ENCODE measurements at places on chromosomes 2 and 18.
A peak's percentile ranks its signal among the peaks of the same experiment; 100 is the strongest.

GRCh38 chr2:16187482-16187817 lies 247.1 kb downstream of the MYCN start:
- DNase-seq: no peak

DNA sequence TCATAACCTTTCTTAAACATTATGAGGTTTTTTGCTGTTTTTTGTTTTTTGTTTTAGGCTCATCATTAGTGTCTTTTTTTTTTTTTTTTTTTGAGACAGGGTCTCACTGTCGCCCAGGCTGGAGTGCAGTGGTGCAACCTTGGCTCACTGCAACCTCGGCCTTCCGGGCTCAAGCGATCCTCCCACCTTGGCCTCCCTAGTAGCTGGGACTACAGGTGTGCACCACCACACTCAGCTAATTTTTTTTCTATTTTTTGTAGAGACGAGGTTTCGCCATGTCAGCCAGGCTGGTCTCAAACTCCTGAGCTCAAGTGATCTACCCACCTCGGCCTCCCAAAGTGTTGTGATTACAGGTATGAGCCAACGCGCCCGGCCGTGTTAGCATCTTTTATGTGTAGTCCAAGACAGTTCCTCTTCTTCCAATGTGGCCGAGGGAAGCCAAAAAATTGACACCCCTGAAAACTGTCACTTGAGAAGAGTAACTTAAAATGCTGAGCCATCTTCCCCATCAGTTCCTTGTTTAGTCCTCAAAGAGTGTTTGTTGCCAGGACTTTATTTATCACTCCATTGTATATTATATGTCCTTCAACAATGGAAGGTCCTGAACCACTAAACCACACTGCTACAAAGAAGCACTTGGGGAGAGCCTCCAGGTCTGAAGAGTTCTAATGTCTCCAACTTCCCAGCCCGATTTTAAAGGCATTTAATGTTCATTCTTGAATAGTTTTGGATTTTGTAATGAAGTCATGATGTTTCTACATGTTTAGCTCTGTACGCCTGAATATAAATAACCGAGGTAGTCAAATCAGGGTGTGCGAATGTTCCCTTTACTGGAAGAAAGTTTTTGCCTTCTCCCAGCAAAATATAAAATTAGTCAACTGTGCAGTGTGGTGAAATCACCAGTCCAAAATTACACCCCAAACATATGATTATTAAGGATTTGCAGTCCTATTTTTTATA lies 26.4 kb downstream of the ZNF516 start:
- DNase-seq: no peak

DNA sequence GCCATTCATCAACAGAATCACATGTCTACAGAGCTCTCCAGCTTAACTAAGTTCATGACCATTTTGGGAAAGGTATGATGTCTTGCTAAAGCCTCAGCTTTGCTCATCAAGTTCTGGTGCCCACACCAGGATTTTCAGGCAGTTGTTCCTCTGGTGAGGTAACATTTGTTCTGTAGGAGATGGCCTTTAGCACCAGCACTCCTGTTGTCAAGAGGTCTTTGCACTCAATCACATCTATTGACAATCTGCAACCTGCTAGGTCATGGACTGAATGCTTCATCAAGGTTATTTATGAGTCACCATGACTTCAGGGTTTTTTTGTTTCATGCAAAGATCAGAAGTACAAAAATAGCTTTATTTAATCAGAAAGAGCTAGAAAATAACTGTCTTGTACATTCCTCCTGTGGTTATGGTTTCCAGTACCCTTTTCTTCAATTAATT lies 36.6 kb upstream of the VIT start:
- no peak for DNase-seq

DNA sequence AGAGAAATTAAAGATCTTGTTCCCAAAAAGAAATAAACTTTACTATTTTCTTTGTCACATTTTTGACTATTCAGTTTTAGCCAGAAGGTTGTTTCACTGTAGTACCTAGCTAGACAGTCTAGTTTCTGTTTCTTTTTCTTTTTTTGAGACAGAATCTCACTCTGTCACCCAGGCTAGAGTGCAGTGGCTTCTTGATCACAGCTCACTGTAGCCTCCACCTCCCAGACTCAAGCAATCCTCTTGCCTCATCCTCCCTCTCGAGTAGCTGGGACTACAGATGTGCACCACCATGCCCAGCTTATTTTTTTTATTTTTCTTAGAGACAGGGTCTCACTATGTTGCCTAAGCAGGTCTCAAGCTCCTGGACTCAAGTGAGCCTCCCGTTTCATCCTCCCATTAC lies 2.2 kb downstream of the RBM45 start:
- no peak for DNase-seq

DNA sequence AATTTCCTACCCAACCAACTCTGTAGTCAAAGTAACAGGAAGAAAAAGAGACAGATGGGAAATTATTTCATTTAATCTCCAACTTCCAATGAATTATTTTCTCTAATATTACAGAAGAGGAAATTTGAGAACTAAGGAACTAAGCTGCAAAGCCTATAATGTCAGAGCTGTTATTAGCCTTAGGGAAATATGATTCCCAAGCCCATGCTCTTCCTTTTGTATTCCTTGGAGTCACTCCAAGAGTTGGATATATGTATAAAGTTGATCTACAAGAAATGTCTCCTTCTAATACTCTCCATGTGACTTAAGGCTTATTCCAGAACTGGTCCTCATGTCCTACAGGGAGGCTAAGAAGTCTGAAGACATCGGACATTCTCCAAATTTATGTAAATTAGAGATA lies 31.6 kb upstream of the VWC2L start:
- no peak for DNase-seq

GRCh38 chr2:110674620-110675555 lies 3.0 kb downstream of the BUB1 start:
- DNase-seq: no peak

- DNase-seq: no peak
These were observed 2.8 kb downstream of the IL1F10 start for GRCh38 chr2:113070606-113070975.

DNA sequence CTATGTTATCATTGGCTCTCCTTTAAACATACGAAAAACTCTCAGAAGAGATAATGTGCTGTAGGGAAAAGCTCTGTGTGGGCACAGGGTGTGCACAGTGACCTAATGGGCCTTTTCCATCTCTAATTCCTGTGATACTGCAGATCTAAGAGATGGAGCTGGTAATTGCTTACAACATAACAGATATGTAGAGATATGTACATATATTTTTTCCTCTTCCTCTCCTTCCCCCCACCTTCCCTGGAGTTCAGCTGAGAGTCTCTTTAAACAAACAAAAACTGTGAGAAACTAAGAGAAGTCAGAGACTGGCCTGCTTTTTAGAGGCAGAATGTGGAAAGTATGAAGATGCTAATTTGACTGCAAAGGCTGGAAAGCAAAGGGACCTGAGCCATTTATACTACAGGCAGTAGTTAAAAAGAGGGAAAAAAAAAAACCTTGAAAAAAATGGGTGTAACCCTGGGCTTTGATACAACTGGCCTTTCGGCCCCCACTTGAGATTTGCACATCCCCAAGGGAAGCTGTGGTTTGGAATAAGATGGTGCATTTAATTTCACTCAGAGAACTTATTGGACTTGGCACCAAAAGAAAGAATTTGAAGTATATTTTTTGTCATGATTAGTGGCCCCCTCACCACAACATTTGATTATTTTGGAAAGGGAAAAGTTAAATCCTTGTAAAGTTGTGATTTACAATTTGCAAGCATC lies 502.2 kb upstream of the ZEB2 start:
- DNase-seq: no peak

DNA sequence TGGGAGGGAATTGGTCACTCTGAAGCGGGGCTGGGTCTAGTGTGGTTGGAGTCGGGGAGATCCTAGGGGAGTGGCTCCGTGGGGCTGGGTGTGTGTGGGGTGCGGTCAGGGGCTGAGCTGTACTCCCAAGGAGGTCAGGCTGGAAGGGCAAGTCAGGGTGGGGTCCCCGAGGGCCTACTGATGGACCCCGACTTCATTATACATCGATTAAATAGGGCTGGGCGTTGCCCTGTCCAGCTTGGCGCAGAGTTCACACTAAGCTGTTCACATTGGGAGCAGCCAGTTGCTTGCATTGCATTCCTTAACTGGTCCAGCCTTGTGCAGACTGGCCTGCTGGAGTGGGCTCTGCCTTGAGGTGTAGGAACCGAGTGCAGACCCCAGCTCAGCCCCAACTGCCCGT lies 131.2 kb downstream of the ASB1 start:
- no peak for DNase-seq

GRCh38 chr2:197152451-197153228 lies 157.9 kb downstream of the ANKRD44 start:
- DNase-seq: no peak

DNA sequence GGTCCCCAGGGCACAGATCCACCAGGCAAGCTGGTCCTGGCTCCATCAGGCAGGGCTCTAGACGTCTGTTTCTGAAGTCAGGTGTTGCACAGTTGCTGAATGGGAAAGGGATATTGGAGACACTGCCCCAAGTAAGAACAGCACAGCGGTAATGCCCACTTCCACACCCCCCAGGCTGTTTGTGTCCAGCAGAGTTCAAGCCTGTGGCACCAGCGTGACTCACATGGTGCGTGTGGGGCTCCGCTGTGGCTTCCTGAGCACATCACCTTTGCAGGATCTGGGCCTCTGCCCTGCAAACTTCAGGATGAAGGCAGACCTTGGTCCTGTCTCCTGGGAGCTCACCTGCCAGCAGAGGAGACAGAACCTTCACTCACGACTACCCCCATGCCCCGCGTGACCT lies 203.3 kb downstream of the TFCP2L1 start:
- DNase-seq: no peak

- DNase-seq: peak; percentile 88
These were observed at the start of gene SEMA4C for GRCh38 chr2:96869822-96870625. Gene SEMA4C, minus strand, starts transcription at chr2:96870080. Its CDS starts 2,194 bp downstream, at chr2:96867886.

DNA sequence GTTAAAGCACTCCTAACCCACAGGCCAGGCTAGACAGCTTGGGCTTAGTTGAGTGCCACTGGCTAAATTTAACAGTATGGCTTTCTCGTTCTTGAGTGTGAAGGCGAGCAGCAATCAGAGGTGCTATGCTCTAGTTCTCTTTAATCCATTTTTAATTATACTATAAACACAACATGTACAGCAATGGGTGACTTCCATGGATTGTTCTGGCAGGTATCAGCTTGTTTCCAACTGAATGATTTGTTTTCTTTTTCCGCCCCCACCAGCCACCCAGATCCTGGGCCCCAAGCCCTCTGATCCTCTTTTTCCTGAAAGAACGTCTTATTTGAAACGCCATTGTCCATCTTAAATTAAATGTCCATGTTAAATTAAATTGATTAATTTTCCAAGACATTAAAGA lies 244.8 kb downstream of the IKZF2 start:
- DNase-seq: no peak

DNA sequence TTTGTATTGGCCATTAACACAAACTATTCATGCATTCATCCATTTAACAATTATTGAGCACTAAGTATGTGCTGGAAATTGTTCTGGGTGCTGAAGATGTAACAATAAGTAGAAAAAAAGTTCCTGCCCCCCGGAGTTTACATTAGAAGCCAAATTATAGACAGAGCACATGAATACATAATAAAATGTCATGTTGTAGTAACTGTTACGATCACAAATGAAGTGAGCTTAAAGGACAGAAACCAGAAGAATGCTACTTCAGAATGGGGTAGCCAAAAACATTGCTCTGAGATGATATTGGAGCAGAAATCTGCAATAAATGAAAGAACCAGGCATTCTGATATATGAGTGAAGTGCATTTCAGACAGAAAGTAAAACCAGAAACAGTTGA lies 256.0 kb upstream of the SETBP1 start:
- no peak for DNase-seq

- DNase-seq: no peak
These were observed 3.2 kb upstream of the ENOSF1 start for GRCh38 chr18:715626-716025.

DNA sequence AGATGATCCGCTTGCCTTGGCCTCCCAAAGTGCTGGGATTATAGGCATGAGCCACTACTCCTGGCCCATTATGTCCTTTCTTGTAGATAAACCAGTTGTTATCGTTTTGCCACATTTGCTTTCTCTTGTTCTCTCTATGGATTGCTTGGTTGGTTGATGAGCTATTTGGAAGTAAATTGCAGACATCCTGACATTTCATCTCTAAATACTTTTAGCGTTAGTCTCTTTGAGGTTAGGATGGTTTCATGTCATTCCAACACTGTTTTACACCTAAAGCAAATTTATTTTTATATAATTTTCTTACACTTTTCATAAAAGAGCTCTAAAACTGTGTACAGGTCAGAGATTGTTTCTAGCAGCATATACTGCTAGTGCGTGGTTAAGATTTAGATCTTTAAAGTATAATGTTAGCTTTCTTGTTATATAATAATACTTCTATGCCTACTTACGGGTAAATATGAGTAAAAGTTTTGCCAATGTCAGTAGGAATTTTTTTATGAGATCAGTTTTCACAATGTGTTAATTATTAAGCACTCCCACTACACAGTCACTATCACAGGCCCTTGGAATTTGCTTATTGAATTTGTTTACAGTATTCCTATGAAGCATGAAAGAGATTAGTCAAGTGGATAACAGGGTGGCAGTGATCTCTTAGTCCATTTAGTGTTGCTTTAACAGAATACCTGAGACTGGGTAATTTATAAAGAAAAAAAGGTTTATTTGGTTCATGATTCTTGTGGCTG lies 10.3 kb downstream of the POLI start:
- no peak for DNase-seq

DNA sequence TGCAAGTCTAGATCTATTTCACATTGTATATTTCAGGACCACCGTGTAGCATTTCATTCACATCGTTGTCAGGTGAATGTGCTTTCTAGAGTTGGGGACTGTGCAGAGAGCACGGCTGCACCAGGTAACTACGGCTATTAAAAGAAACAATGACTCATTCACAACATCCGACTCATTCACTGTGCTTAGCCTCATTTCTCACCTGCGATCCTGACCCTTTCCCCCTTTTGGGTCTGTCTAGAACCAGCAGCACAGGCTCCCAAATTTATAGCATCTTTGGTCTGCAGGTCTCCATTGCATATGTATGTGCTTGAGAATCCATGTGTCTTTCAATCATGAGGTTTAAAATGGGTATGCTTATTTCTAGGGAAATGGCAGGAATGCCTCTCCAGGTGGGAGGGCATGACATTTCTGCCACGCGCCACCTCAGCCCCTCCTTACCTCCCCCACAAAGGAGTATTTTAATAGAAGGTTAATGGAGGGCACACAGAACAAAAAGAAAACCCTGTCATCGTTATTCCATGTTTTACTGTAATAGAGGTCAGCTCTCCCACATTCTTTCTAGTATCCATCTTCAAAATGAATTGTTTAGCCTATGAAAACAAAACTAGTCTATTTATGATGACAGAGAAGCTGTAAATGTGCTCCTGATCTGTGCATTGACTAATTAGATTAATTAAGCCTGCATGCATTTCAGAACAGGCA lies 246.7 kb upstream of the EPHA4 start:
- no peak for DNase-seq

- no peak for DNase-seq
These were observed 96.5 kb upstream of the PIEZO2 start for GRCh38 chr18:11245879-11246278.

- no peak for DNase-seq
These were observed 154.1 kb upstream of the KLHL29 start for GRCh38 chr2:23230885-23231284.

Data from cerebellum (tissue), 4 donors.